ENCODE measurements at places on chromosomes 6 and 20. TPM values are rescaled to one million over a fixed set of nuclear protein-coding genes. Genes with fewer than 3 reads are reported as not detected.

- no peak for DNase-seq
Observed at GRCh38 chr6:155701342-155701741, 245.7 kb upstream of the NOX3 start.

DNA sequence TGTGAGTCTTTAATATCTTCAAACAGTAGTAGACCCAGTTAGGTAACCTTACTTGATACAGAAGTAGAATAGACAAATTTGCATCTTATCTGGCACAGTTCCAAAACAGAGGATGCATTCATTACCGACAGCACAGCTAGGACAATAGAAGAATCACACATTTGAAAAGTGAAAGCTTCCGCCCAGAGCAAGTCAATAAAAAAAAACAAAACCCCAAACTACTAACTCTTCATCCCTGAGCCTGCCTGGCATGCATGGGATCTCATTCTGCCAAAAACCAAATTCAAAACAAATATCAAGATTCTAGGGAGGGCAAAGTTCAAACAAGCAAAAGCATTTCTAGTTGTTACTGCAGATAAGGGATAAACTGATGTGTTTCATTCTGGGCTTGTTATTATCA lies 235.4 kb downstream of the BTBD9 start:
- DNase-seq, result no peak

DNA sequence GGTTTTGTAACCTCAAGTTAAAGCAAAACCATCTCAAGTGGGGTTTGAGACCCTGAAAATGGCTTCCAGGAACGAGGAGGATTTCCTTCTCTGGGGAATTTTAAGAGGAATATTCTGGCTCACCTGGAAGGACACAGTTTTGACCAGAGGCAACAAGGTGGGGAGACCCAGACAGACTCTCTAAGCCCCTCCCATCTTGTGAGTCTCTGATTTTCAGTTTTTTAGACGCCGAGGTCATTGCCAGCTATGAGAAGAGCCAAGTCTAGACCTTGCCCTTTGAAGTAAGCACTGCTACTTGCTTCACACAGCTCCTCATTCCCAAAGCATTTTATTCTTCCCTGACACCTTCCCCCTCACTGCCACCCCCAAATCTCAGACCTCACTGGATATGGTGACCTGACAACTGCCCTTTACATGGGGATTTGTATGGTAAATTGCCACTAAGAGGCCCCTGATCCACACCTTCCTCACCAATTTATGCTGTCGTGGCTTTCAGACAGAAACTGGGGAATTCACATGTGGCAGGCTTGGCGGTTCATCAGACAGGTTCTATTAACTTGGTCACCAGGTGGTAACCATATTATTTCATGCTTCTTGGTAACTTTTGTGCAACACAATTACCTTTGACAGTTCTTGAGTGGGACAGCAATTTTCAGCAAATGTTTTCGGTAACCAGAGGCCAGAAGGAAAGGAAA lies 116.2 kb downstream of the ISM1 start:
- no peak for DNase-seq

DNA sequence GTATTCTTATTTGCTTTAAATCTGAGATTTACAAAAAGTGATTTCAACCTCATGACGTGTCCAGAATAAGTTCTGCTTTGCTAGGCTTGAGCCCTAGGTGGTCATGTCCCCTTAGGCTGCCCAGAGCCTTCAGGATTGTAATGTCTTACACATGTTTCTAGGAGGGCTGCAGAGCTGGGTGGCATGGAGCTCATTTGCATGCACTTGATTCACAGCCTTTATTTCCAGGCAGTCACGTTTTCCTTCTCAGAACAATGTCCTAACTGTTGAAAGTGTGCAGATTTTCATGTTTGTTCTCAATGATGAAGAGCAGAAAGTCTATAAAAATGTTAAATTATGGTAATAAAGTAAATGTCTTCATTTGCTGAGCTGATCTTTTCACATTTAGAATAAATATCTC lies 448.6 kb upstream of the SOX4 start:
- no peak for DNase-seq

- no peak for DNase-seq
Observed at GRCh38 chr6:5958921-5959320, 47.8 kb downstream of the NRN1 start.

DNA sequence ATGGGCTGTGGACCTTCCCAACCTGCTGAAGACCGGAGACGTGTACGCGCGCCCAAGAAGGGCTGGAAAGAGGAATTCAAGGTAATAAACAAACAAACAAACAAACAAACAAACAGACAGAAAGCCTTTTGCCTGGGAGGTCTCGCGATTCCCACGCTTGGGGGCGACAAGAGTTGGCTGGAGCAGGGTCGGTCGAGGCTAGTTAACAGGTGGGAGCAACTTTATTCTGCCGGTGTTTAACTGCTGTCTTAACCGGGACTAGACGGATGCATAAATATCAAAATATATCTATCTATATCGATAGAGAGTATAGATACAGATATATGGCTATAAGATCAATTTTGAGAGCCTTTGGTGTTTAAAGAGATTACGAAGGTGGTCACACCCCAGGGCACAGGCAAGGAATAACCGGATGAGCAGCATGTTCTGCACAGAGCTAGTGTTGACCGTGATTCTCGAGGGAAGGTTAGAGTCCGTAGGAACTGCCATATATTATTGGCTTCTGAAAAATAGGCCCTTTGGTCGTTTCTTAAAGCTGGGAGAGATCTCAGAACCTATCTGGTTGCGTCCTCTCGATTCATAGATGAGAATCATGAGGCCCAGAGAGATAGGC lies 514 bp downstream of the STMND1 start:
- peak; percentile 51 for DNase-seq

GRCh38 chr6:97110149-97110548 lies 172.9 kb downstream of the MMS22L start:
- no peak for DNase-seq

- no peak for DNase-seq
Observed at GRCh38 chr6:47729019-47729418, 30.6 kb downstream of the ADGRF4 start.

GRCh38 chr6:155974811-155975323 lies 519.2 kb upstream of the NOX3 start:
- peak; percentile 41 for DNase-seq

- DNase-seq, result no peak
Observed at GRCh38 chr20:54044156-54044555, 26.2 kb downstream of the BCAS1 start.

DNA sequence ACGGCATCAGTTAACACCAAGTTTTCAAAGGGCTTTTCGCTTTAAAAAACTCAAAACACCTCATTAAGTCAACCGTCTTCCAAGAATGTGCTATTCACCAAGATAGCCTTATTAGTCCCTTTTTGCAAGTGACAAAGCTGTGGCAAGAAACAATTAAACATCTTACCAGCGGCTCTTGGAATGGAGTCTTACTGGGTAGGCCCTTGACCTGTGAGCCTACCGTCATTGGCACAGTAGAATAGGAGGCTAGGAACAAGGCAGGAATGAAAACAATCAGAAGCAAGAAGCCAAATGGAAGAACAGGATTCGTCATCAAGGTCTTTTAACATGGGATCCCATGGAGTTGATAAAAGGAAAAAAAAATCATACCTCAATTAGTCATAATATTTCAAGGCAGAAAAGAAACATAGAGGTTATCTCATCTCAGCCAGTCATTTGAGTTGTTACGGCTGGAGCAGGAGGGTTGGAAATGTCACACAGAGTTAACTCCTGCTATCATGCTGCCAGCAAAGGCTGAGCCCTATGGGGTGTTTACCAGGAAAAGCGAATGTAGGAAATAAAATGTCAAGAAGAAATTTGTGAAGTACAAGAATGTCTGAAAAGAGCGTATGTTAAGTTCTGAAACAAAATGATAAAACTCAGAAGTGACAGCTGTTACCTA lies 236.4 kb downstream of the UST start:
- no peak for DNase-seq

DNA sequence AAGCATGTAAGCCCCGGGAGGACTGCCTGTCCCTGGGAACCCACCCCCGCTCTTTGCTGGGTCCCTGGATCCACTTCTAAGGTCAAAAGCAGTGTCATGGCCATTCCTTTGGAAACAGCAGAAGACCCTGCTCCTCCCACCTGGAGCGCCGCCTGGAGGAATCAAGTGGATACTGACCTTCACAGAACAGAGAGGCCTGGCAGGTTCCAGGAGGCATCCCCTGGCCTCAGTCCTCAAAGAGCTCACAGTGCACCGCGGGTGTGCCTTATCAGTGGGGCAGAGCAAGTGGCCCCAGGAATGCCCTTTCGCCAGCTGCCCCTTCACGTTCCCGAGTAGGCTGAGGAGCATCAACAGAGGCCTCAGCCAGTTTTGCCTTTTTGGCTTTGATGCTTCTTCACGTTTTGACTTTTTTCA lies 11.1 kb upstream of the SLC4A11 start:
- DNase-seq, result no peak

- no peak for DNase-seq
Observed at GRCh38 chr6:53703047-53703446, 37.5 kb upstream of the KLHL31 start.

- no peak for DNase-seq
Observed at GRCh38 chr6:68679399-68679798, 44.3 kb downstream of the ADGRB3 start.

GRCh38 chr6:76940191-76940590 lies 523.1 kb downstream of the HTR1B start:
- DNase-seq, result no peak

- no peak for DNase-seq
Observed at GRCh38 chr6:55046869-55047422, 127.4 kb upstream of the HCRTR2 start.

GRCh38 chr20:62294516-62294915 lies 8.3 kb upstream of the ADRM1 start:
- no peak for DNase-seq

DNA sequence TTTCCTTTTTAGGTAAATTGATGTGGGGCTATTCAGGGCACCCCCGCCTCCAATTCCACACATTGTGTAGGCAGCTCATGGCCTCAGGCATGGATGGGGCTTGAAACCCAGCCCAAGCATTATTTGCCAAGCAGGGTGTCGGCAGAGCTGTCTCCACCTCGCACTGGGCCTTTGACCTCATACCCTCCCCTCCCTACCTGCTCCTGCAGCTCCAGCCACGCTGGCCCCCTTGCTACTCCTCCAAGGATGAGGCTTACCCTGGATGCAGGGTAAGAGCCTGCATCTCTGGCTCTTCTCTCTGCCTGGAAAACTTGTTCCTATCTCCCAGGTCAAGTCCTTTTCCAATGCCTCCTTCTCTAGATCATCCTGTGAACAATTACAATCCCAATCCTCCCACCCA lies 232.6 kb downstream of the SOD2 start:
- no peak for DNase-seq

GRCh38 chr6:109118871-109119354 lies 23.6 kb downstream of the CEP57L1 start:
- no peak for DNase-seq

- DNase-seq, result peak; percentile 20
Observed at GRCh38 chr6:116476002-116476678, 15.0 kb downstream of the CALHM6 start.

DNA sequence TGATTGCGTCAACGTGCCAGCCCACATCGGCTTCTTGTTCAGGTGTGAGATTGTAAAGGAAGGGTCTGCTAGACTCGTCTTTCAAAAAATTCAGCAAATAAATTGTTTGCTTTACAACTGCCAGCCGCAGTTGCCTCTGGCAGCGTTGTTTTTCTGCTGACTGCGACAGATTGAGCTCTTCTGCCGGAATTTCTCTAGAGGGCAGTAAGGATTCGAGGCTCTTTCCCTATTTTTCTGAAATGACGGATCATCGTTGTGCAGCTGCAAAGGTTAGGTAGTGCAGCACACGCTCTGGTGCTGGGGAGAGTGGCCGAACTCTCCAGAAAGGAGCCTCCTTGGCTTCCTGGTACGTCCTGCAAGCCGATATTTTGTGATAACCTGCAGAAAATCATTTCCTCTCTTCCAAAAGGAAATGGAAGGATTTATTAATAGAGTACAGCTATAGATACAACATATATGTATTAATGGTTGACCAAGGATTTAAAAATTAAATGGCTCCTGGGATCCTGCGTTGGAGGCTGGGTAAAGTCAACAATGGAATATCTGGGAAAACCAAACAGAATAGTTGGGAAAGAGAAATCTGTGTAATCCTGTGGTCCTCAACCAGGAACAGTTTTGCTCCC lies 121.9 kb upstream of the ZFP64 start:
- DNase-seq, result no peak

DNA sequence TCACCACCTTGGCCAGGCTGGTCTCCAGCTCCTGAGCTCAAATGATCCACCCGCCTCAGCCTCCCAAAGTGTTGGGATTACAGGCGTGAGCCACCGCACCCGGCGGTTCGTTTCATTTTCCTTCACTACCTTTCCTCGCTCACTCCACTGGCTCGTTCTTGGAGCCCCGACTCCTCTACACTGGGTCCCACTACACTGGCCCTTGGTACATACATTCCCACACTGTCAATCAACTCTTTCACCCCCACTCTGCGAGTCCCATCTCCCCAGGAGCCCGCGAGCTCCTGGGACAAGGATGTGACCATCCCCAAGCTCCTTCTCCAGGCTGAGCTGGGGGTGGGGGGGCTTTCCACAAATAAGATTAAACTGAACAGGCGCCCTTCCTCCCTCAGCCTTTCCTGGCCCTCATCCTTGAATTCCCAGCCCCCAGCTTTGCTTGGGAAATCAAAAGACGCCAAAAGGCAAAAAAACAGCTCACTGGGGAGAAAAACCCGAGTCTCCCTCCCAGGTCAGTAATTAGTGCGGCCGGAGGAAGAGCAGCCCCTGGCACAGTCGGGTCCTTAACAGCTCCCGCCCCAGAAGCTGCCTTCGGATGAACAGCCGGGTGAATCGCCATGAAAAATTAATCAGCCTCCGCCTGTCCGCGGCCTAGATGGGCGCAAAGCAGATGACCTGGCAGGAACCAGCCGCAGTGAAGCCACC lies 42.8 kb upstream of the LY86 start:
- no peak for DNase-seq

GRCh38 chr6:113141901-113142300 lies 715.2 kb upstream of the MARCKS start:
- DNase-seq, result no peak

GNAS-AS1 gene
- not detected for total RNA-seq

SIRPA gene
- 46.6 TPM for total RNA-seq

RSPH3 gene
- 13.3 TPM for total RNA-seq

SASH1 gene
- total RNA-seq, result 16.5 TPM

BEND6 gene
- 0.79 TPM for total RNA-seq

OOEP gene
- not detected for total RNA-seq

RAET1G gene
- total RNA-seq, result not detected

GSTA2 gene
- total RNA-seq, result not detected

SLC2A10 gene
- total RNA-seq, result 12.3 TPM

RIPPLY2 gene
- not detected for total RNA-seq

Data from transverse colon (tissue), 4 donors.